ENCODE measurements at places on chromosomes 7 and 10.
A peak's percentile ranks its signal among the peaks of the same experiment; 100 is the strongest.

DNA sequence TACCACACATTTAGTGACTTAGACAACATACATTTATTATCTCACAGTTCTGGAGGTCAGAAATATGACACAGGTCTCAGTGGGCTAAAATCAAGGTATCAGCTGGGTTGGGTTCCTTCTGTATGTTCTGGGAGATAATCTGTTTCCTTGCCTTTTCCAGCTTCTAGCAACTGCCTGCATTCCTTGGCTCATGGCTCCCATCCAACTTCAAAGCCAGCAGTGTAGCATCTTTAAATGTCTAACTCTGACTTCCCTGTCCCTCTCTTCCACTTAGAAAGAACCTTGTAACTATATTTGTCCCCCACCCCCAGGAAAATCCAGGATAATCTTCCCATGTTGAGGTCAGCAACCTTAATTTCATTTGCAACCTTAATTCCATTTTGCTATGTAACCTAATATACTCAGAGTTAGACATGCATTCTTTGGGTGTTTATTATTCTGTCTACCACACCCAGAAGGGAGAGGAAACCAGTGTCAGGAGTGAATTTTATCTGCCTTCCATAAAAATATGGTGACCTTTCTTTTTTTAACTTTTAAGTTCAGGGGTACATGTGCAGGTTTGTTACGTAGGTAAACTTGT is 57.3 kb upstream of the SMIM30 start:
- no peak for DNase-seq

GRCh38 chr7:77453531-77453930 is 37.4 kb upstream of the GSAP start:
- DNase-seq, result peak; percentile 76

DNA sequence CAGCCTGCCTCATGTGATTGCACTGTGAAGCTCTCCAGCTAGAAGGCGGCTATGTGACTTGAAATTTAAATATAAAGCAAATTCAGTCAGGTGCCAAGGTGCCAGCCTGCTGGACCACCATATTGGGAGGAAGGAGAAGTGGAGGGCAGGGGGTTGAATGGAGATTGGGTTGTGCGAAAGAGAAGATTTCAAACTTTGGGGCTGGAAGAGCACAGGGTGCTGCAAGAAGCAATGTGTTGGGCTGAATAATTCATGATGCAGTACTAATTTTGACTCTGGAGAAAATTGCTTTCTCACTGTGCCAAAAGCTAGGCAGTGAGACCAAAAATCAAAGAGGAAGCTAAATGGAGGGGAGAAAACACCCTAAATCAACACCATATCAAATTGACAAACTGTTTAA is 335.3 kb downstream of the NRG3 start:
- DNase-seq, result no peak

DNA sequence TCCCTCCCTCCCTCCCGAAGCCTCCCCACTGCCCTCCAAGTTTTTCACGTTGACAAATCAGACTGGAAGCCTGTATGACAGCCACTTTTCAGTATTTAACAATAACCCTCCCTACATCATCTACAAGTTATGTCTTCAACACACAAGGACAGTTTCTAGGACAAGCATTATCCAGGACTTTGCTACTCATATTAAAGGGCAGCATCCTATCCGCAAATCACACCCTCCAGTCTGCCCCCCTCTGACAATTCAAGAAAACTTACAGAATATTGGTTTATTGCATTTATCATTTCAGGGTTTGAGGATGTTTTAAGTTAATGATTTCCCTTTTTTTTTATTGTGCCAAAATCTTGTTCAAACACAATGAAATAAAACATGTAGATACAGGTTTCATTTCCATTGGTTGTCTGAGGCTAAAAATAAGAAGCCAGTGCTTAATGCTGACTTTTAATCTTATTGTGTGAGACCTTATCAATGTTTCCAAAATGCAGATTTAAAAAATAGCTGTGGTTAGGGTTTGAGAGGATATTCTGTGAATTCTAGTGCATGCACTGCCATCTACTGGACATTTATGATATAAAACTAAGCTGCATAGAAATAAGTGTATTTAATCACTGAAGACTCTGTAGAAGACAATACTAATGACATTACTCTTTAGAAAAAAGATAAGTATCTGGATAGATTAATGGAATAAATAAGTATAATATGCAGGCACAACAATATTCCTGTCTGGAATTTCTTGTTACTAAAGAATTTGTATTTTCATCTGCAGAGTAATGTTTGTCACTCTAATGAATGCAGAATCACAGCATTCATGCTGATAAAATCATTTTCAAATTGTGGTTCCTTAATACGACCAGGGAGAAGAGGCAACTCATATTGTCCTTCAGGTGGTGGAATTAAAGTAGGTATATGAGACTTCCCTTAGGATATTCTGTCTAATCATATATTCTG is 64.1 kb downstream of the CAV1 start:
- peak; percentile 84 for DNase-seq

DNA sequence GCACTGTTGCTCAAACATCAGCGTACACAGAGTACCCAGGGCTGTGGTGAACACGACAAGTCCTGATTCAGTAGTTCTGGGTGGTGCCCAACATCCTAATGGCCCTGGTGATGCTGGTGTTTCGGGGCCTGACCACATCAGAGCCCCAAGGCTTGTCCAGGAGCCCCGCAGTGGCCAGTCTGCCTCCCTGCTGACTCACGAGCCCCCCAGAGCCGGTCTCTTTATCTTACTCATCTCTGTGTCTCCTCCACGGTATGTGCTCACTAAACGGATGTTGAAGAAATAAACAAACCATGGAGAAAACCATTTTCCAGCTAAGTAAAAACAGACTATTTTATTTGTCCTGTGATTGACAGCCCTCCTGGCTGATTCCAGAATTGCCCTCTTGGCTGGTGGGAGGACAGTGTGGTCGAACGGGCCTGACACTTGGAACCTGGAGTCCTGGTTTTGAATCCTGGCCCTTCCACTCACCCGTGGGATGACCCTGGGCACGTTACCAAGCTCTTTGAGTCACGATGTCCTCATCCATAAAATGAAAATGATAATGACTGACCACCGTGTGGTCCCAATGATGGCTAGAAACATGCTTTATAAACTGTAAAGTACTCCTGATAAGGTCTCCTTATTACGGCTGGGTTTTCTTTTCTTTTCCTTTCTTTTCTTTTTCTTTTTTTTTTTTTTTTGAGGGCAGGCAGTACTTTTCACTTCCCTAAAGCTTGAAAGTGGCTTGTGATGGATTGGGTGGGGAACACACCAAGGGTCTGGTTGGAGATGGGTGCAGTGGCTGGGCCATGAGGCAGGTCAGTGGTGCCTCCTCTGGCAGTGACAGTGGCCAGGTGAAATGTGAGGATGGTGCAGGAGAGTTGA is 5.7 kb downstream of the HIP1 start:
- peak; percentile 94 for DNase-seq

- DNase-seq, result no peak
These were observed 248.3 kb downstream of the ADARB2 start for GRCh38 chr10:1488970-1489548.

DNA sequence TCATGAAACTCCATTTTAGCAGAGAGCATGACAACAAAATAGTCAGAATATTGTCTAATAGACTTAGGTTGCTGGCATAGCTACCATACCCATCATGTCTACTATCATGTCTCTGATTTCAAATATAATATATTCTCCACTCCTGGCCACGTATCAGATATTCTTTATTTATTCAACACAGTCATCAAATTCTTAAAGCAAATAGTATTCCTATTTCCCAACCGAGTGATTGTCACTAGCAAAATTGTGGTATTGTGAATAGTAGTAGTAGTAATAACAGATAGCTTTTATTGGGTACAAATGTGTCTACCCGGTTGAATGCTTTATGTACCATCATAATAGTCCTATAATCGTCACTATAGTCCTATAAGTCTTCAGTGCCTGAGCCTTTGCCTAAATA is 918.6 kb downstream of the KCNMA1 start:
- DNase-seq, result peak; percentile 8

GRCh38 chr7:36003343-36003742 is 149.7 kb upstream of the EEPD1 start:
- DNase-seq, result no peak

GRCh38 chr10:34739915-34740314 is 75.2 kb downstream of the PARD3 start:
- DNase-seq, result peak; percentile 90

GRCh38 chr10:83562381-83562780 is 576.9 kb upstream of the GHITM start:
- no peak for DNase-seq

- no peak for DNase-seq
These were observed 276.7 kb downstream of the KIF20B start for GRCh38 chr10:89978081-89978480.

DNA sequence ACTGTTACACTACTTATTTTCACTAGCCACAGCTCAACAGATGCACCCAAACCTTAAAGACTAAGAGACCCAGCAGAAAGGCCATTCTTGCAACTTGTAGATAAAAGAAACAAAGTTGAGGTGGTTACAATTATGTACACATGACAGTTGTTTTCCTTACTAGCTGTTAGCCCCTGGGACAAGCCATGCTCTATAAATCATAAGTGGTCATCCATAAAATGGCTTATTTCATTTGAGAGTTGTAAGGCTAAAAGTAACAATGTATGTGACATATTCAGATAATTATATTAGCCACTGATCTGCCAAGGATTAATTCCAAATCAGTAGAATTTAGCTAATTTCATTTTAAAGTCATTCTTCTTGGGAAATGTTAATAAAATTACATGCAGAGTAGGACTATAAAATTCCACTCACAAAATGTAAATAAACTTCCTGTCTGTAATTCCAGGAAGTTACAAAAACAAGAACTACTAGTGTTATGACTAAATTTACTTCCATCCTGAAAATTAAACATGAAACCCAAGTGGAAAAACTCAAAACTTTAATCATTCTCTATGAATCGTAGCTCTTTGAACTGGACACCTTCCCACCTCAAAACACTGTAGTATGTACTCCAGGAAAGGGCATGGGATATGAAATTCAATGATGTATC is 13.3 kb downstream of the SLC37A3 start:
- DNase-seq, result no peak

- DNase-seq, result no peak
These were observed 22.6 kb downstream of the SLIT1 start for GRCh38 chr10:97163181-97163580.

DNA sequence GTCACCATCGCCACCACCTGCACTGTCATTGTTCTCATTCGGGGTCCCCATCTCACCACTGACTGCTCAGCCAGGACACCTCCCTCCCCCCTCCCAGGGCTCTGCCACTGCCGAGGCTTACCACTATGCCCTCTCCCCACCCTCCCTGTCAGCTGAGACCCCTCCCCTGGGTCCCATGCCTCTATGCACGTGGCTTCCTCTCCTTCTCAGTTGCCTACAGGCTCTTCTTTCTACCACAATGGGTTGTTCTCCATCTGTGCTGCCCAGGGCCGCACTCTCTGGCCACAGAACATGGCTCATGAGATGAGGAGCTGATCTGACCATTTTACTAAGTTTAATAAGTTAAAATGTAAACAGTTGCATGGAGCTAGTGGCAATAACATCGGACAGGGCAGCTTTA is 16.1 kb upstream of the EN2 start:
- DNase-seq, result no peak

GRCh38 chr10:65864036-65864435 is 1061.8 kb upstream of the LRRTM3 start:
- DNase-seq, result no peak

- peak; percentile 30 for DNase-seq
These were observed 52.6 kb upstream of the PCBD1 start for GRCh38 chr10:70940834-70941568.

- peak; percentile 6 for DNase-seq
These were observed 181.1 kb downstream of the HERPUD2 start for GRCh38 chr7:35513828-35514227.

DNA sequence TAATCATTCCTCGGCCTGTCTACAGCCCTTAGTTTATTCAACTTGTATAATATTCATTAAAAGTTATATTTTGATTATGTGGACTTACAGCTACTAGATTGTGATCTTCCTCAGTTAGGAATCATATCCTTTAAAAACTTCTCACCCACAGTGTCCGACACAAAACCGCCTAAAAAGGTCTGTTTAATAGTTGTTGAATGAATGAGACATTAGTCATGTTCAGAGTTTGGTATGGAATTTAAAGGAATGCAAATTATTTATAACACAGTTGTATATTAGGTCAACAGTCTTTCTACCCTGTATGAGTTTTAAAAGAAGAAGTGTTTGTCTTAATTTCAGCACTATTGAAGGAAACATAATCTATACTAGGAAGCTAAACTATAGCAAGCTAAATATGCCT is 390.0 kb downstream of the ARL4A start:
- peak; percentile 36 for DNase-seq

GRCh38 chr10:75611172-75611992 is 180.0 kb downstream of the LRMDA start:
- no peak for DNase-seq

- DNase-seq, result no peak
These were observed 180.9 kb downstream of the SEMA3A start for GRCh38 chr7:84013616-84014240.

DNA sequence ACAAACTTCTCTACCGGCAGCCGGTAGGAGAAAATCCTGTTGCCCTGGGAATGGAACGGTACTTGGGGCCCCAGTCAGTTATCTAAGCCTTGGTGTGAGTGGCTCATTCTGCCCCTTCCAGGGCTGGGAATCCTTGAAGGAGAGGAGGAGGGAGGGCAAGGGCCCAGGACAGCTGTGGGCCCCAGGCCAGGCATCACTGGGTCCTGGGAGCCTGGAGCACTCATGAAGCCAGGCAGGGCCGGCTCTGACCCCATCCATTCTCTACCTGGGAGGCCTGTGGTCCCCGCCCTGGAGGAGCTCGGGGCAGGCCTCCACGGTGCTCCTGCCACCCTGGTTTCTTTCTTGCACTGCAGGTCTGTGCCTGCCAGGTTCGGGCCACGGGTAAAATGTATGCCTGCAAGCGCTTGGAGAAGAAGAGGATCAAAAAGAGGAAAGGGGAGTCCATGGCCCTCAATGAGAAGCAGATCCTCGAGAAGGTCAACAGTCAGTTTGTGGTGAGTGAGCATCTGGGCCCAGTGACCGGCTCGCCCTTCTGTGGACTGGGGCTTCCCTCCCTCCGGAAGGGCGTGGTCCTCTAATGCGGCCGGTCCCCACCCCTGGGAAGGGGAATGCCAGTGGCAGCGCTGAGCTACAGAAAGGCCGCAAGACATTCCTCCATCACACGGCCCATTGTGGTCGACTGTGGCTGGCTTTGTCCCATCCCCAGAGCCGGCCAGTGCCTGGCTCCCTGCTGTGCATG is 111.3 kb downstream of the RGS10 start:
- no peak for DNase-seq

GRCh38 chr7:68074242-68074641 is 1077.6 kb downstream of the TYW1 start:
- no peak for DNase-seq

DNA sequence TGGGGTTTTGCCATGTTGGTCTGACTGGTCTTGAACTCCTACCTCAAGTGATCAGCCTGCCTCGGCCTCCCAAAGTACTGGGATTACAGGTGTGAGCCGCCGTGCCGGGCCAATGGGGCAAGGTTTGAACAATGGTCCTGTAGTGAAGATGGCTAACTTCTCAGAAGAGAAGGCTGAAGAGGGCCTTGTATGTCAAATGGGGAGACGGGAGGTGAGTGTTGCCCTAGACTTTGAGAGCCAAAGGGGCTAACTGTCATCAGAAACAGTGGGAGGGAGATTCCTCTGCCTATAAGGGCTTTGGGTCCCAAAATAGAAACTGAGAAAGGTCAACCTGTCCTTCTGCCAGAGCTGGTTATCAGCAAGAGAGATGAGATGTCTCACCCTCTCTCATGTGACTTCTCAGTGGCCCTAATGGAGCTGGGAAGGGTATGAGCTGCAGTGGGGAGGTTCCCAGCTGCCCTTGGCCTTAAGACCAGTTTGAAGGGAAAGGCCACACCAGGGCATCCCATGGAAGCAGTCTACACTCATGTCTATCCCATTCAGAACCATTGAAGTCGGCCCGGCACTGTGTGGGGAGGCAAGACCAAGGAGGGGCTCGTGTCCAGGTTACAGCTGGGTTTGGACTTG is 1.3 kb upstream of the SAMD8 start:
- DNase-seq, result no peak
